ENCODE measurements at places on chromosomes 7 and 10.

DNA sequence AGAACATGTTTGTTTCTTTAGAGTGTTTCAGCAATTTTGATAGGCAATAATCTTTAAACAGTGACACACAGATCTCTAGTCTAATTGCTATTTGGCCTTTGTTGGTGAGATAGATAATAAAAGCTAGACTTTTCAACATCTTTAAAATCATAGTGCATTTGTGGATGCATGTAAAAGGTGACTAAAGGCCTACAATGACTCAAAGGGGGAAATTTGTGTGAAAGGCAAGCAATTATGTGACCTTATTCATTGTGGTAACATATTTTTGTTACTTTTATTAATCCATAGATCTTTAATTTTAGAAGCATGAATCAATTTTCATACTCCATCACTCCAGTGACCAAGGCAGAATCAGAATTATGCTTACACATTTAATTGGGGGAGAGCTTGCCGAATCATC is 299.7 kb downstream of the DGKB start:
- no peak for DNase-seq

GRCh38 chr10:6699336-6699735 is 119.3 kb upstream of the PRKCQ start:
- no peak for DNase-seq

DNA sequence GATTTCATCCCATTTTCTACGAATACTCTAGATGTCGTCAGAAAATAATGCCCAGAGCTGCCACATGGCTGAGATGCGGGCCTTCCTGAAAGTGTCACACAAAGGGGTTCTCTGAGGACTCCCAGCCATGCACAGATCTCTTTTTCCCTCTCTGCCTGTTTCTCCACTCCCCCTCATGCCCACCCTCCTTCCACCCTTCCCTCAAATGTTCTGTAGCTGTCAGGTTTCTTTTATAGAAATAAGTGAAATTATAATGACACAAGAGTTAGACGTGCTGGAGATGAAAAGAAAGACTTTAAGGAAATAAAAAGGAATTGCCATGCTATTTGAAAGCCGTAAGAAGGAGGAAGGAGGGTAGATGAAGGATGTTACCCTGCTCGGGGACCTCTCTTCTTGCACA is 819.3 kb upstream of the CELF2 start:
- no peak for DNase-seq

DNA sequence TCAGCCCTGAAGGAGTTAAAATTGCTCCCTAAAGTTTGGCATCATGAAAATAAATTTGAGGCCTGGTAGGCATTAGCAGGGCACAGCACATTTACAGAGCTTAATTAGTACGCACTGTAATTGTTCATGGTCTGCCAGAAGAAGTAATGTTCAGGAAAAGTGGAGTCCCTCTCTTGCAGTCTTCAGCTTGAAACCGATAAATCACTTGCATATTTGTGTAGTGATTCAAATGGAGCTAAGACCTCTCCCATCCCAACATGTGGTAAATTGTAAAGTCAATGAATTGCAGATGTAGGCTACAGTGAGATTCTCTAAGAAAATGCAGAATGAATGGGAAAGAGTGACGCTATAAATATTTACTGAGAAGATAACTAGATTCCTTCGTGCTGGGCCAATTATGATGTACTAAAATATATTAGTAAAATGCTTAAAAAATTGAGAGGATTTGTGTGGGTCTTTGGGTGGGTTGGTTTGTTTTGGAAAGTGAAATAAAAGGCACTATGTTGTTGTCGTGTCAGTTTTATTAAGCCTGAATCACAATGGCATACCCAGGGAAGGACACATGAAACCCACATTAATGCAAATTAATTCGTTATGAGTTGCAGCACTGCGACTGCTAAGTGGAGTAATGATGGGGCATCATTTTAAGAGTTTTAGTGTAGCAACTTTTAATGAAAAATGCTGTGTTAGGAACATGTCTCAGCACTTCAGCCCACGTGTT is 8.4 kb downstream of the TCF7L2 start:
- peak; percentile 61 for DNase-seq

DNA sequence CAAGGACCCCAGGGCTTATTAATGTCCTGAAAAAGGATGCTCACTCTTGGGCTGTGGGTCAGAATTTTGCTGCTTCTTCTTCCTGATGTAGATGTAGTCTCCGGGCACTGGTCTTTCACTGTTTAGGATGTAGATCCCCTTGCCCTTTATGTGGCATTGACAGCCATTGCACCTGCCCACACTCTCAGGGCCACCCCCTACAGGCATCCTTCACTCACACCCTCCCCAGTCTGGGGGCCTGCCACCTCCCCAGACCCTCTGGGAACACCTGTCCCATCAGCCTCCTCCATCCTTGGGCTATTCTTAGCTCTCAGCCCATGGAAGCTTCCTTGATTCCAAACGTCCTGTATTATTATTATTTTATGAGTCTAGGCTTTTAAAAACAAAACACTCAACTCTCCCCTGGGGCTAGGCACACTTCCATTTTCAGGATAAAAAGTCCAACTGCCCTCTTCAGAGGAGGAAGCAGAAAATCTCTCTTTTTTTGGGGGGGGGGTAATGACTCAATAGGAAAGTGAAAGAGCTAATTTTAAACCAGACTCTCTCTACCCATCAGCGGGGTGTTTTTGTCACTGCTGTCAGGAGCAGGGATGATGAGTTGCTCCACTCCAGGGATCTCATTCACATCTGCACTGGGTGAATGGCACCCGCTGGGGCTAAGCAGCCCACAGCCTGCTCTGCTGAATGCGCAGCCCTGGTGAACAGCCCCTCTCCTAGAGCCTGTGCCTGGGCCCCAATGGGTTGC is 11.5 kb upstream of the KLRG2 start:
- no peak for DNase-seq

GRCh38 chr7:138750473-138750872 is 47.3 kb upstream of the TMEM213 start:
- DNase-seq, result no peak

GRCh38 chr7:47327698-47328391 is 254.1 kb downstream of the TNS3 start:
- DNase-seq, result no peak

- DNase-seq, result no peak
These were observed 241.5 kb upstream of the PTER start for GRCh38 chr10:16195178-16195769.

Measured in smooth muscle cell of the brain vasculature (primary cell).